Osteocyte (in vitro differentiated cells): ENCODE measurements at places on chromosomes 1 and 21. TPM values are rescaled to one million over a fixed set of nuclear protein-coding genes. Genes with fewer than 3 reads are reported as not detected.

Gene SCMH1
- 37.5 and 38.9 TPM in 2 replicates for total RNA-seq

Gene TMPRSS2
- total RNA-seq, result 0.21 and 1.7 TPM in 2 replicates

Gene CLIC6
- 0.16 and 0.40 TPM in 2 replicates for total RNA-seq

Gene CD53
- not detected in 2 replicates for total RNA-seq

Gene DNAH14
- total RNA-seq, result 14.3 and 15.4 TPM in 2 replicates

Gene FNDC10
- 25.6 and 28.0 TPM in 2 replicates for total RNA-seq

- no peak for DNase-seq
Observed at GRCh38 chr1:41502912-41503311, 18.4 kb upstream of the EDN2 start.

- no peak for DNase-seq
Observed at GRCh38 chr1:12556368-12556930, 61.6 kb downstream of the DHRS3 start.

- no peak for DNase-seq
Observed at GRCh38 chr1:79259390-79260336, 253.1 kb upstream of the ADGRL4 start.

GRCh38 chr1:204277563-204278219, 63.9 kb upstream of the GOLT1A start:
- no peak for DNase-seq
